ENCODE measurements at places on chromosomes 11 and 22.

GRCh38 chr22:41517172-41518047, 26.9 kb downstream of the POLR3H start:
- no peak for DNase-seq

- no peak for DNase-seq
These were observed 18.1 kb downstream of the DUSP8 start for GRCh38 chr11:1553808-1554594.

DNA sequence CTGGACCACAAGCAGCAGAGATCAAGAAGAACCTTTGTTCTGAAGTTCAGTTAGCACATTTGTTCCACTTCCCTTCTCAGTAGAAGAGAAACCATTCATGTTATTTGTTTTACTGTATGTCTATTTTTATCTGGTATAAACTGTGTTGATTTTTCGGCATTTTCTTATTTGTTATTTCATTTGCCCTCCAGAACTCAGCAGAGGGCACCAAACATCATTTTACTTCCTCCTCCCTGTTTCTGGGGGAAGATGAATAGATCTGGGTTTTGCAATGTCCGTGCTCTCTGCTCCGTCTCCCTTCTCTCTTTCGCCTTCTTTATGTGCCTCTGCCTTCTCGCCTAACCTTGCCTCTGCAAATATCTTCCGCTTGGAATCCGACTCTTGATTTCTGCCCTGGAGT, 366.9 kb downstream of the NTM start:
- DNase-seq = no peak

DNA sequence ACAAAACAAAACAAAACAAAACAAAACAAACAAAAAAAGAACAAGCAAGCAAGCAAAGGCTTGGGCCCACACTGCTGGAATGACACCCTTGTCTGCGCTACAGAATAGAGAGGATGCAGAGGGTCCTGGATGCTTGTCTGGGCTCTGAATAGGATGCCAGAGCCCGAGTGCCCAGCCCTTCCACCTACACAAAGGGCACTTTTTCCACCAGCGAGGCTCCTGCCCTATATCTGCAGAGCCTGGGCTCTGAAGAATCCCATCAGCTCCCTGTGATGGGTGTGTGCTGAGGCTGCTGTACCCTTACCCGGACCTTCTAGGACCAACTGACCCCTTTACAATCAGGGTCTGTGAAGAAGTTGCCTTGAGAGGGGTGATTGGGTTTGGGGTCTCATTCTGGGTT, 221.2 kb downstream of the DSCAML1 start:
- DNase-seq = no peak

DNA sequence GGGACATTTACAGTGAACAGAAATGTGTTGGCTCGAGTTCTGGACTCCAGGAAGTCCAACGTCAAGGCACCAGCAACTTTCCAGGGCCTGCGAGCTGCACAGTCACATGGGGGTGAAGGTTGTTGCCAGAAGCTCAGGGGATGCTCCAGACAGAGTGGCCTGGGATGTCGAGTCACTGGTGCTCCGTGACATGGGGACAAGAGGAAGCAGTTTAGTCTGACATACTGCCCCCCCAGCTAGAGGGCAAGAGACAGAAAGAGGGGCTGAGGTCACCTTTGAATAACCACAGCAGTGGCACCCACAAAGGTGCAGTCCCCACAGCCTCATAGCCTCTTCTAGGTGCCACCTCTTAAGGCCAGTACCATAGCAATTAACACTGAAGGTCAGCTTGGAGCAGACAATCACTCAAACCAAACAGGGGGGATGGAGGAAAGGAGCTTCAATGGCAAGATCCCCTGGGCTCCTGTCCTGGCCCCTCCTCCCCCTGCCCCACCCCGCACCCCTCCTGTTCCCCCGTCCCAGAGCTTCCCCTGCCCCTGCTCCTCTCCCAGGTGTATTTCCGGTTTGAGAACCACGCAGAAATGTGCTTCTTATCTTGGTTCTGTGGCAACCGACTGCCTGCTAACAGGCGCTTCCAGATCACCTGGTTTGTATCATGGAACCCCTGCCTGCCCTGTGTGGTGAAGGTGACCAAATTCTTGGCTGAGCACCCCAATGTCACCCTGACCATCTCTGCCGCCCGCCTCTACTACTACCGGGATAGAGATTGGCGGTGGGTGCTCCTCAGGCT, 3.8 kb downstream of the APOBEC3D start:
- DNase-seq = no peak

DNA sequence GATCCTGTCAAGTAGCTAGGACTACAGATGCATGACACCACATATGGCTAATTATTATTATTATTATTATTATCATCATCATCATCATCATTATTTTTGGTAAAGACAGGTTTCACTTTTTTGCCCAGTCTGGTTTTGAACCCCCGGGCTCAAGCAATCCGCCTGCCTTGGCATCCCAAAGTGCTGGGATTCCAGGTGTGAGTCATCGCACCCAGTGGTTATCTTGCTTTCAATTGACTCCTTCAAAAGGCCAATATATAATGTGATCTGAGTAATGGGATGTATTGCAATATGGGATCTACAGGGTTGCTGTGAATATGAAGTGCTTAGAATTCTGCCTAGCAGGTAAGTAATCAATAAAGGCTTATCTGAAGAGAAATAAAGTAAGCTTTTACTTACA, 221.2 kb downstream of the SBF2 start:
- DNase-seq = no peak

GRCh38 chr22:38469306-38469781, 1.4 kb downstream of the KDELR3 start:
- DNase-seq = no peak

DNA sequence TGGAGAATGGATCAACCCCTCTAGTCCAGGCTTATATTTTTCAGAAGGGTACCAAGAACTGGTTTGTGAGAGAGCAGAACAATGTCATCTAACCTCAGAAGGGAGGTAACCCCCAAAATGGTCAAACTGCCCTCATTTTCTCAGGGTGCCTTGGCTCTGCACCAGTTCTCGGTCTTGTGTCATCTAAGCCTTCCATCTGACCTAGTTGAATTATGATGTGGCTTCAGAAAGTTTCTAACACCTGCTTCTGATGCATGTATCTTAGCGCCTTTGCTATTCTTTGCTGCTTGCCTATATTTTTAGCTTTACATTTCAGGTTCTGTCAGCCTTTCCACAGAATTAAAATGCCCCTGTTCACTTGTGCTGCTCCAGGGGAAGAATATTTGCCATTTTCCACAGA, 91.7 kb upstream of the E2F8 start:
- DNase-seq = no peak

- no peak for DNase-seq
These were observed 16.7 kb upstream of the OR9Q1 start for GRCh38 chr11:58006940-58007339.

GRCh38 chr11:105975128-105975527, 46.9 kb downstream of the MSANTD4 start:
- no peak for DNase-seq

GRCh38 chr11:119377961-119378667, 3.4 kb downstream of the USP2 start:
- DNase-seq = no peak

- DNase-seq = no peak
These were observed 11.0 kb upstream of the EHF start for GRCh38 chr11:34609850-34610249.

GRCh38 chr11:127789927-127790326, 789.4 kb upstream of the KIRREL3 start:
- DNase-seq = peak; percentile 45

- DNase-seq = no peak
These were observed 30.3 kb upstream of the MYEOV start for GRCh38 chr11:69263736-69264052.

DNA sequence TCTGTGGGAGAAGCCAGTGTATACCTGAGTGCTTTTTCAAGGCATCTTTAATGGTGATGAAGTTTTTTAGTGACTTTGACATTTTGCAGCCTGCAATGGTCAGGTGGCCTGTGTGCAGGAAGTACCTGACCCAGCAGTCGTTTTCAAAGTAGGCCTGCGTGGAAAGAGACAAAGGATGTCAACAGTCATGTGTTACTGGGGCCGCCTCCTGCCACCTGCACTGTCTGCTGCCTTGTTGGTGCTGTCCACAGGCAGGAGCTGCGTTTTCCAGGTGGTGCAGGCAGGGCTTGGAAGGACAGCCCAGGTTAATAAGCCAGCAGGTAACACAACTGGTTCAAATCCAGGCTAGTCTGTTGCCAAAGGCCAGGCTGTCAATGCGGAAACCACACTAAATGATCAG, 26.5 kb upstream of the NAP1L4 start:
- no peak for DNase-seq

- no peak for DNase-seq
These were observed 128.1 kb upstream of the LDLRAD3 start for GRCh38 chr11:35815556-35816315.

- peak; percentile 95 for DNase-seq
These were observed 177.5 kb downstream of the MYO18B start for GRCh38 chr22:25919452-25919851.

GRCh38 chr11:123483058-123483457, 53.0 kb downstream of the GRAMD1B start:
- no peak for DNase-seq

GRCh38 chr11:10398525-10398924, 56.5 kb upstream of the AMPD3 start:
- DNase-seq = no peak

DNA sequence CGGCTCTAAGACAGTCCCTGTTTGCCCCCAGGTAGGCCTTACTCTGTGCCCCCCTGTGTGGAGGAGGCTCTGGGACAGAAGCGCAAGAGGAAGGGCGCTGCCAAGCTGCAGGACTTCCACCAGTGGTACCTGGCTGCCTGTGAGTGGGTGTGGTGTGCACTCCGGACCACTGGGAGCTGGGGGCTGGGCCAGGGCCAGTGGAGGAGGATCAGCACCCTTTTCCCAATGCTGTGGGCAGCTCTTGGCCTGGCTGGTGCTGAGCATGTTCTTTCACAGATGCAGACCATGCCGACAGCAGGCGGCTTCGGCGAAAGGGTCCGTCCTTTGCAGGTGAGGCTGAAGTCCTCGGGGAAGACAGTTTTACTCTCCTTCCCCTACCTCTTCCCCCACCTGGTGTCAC, 3.7 kb downstream of the SCO2 start:
- DNase-seq = no peak

GRCh38 chr11:72584293-72584938, 89.8 kb downstream of the PDE2A start:
- no peak for DNase-seq

DNA sequence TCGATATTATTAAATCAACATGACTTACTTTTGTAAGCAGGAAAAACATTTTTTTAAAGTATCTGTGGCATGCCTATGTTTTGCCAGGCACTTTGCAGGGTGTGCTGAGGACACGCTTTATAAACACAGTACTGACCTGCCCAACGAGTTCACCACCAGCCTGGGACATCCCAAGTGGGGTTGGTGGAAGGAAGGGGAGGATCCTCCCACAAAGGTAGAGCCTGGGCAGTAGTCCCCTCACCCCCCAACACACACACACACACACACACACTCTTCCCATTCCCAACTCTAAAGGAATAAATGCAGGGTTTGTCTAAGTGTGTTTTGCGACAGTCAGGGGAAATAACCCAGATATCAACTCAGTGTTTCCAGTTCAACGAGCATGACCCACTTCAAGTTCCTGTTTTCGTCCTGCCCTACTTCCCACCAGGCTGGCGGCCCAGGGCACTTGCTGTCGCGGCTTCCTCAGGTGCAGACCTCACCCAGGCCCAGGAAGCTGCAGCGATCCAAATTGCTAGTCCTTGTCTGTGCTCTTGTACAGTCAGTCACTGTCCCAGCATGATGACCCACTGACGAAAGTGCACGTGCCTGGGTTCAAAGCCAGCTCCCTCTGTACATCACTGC, 3.1 kb downstream of the CERK start:
- DNase-seq = no peak

DNA sequence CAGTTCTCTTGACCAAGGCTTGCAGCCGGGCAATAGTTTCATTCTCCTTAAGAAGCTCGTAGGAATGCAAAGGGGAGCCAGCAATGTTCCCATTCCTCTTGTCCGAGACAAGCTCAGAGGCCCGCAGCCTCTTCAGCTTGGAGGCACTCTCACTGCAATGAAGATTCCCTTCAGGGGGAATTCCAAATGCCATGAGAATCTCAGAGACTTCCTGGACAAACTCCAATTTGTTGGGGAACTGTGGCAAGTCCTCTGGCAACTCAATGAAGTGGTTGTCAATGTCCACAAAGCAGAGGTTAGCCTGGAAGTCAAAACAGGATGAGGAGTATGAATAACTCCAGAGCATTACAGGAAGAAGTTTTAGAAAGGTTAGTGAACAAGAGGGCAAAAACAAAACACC, 84.4 kb downstream of the DENND5A start:
- DNase-seq = no peak

GRCh38 chr11:92595052-92595451, 370.4 kb downstream of the FAT3 start:
- DNase-seq = no peak

GRCh38 chr11:71384561-71384960, 63.6 kb downstream of the DHCR7 start:
- no peak for DNase-seq

DNA sequence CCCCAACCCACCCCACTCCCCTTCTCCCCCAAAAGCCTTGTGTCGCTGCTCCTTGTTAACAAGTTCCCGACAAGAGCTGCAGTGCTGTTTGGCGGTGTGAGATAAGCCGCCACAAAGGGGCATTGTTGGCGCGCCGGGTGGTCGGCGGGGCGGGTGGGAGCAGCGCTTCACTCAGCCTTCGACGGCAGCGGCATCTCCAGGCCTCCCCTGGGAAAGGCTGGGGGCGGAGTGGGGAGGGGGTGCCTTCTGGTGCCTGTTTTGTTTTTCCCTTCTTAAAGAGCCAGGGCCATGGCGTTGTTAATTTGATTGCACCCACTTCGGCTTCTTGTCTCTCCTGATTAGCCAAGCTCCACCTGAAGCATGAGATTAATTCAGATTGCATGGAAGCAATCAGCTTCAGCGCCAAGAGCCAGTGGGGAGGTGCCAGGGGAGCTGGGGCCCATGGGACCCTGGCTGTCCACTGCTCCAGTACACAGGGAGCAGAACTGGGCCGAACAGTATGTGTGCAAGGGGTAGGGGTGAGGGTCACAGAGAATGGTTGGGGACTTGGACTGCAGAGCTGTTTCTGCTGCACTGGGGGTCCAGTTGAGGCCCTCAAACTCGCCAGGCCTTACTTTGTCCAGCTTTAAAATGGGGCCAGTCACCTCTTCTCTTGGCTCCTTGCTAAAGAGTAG, 165.1 kb downstream of the CEP164 start:
- DNase-seq = peak; percentile 41

GRCh38 chr11:70845591-70846041, 406.8 kb downstream of the SHANK2 start:
- no peak for DNase-seq

DNA sequence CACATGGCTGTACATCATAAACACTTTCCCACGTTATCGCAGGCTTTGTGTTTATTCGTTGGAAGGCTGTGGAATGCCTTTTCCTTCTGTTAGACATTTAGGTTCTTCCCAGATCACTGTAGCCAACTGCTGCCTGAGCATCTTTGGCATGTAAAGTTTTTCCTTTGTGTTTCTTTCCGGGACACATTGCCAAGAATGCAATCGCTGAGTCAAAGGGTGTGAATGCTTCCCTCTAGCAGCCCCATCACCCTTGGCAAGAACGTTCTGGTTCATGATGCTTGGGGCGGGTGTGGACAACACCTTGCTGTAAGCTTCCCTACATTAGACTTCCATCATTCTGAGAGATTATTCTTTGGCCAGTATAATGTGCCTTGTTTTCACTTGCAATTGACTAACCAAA, 136.2 kb downstream of the OSBP2 start:
- DNase-seq = no peak

GRCh38 chr11:235609-235996, 539 bp downstream of the SIRT3 start:
- no peak for DNase-seq

- DNase-seq = no peak
These were observed at the start of gene PKP3 for GRCh38 chr11:394034-394857. Gene PKP3 (plus strand): TSS chr11:394209. CDS start chr11:394293, 84 bp downstream.

- no peak for DNase-seq
These were observed 2.1 kb upstream of the ASPHD2 start for GRCh38 chr22:26426924-26427323.
